ENCODE measurements at places on chromosomes 5 and 9. TPM values are rescaled to one million over a fixed set of nuclear protein-coding genes. Genes with fewer than 3 reads are reported as not detected.

RNF224 gene
- total RNA-seq = not detected

GCNT1 gene
- 5.4 TPM for total RNA-seq

PSD2 gene
- 0.06 TPM for total RNA-seq

CCDC192 gene
- total RNA-seq = not detected

PCDHGA3 gene
- total RNA-seq = 2.0 TPM

ADAMTS12 gene
- 0.32 TPM for total RNA-seq

SLC45A2 gene
- 0.20 TPM for total RNA-seq

CHSY3 gene
- total RNA-seq = 1.2 TPM

OTP gene
- not detected for total RNA-seq

CCDC183 gene
- total RNA-seq = 3.1 TPM

VAV2 gene
- total RNA-seq = 25.7 TPM

ZFP2 gene
- 1.1 TPM for total RNA-seq

TEX48 gene
- total RNA-seq = not detected

ZNF454 gene
- total RNA-seq = 1.4 TPM

TMOD1 gene
- 16.0 TPM for total RNA-seq

PDE8B gene
- total RNA-seq = 7.7 TPM

CAMK4 gene
- 0.75 TPM for total RNA-seq

GTF2H2C gene
- total RNA-seq = 12.4 TPM

CD274 gene
- total RNA-seq = 1.6 TPM

Measured in pancreas (tissue), 10 donors.